ENCODE measurements at places on chromosomes 16 and 17. TPM values are rescaled to one million over a fixed set of nuclear protein-coding genes. Genes with fewer than 3 reads are reported as not detected.
A peak's percentile ranks its signal among the peaks of the same experiment; 100 is the strongest.

DNA sequence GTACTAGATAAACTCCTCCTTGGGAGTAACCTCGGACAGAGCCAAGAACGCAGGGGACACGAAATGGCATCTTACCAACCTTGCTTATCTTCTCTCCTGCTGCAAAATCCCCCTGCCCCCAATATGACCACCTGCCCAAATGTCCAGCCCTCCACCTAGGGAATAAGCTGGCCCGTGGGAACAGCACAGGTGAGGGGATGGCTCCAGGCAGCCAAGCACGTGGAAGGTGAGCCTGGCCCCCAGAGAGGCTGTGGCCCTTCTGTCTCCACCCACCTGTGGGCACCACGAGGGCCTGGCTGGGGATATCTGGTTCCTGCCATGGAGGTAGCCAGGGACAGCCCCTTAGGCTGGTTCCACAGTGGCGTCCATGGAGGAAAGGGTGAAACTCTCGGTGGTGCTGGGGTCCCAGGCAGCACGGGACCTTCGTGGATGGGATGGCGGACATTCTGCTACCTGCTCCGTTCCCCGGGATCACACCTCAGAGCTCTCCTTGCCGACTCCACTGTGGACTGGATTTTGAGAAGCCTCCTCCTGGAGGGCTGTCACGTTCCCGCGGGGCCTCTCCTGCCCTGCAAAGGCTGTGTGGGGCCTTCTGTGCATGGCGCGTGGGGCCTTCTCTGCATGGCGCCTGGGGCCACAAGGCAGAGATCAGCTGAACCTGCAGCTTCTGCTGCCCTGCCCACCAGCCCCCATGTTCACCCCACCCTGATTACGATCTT lies 388.5 kb upstream of the TNRC6C start:
- peaks cover 35% of the 10 kb centered on the region for H3K4me1 ChIP-seq
- DNase-seq, result no peak
- H3K36me3 ChIP-seq, result no peaks in the 10 kb centered on the region
- H3K4me3 ChIP-seq, result no peak overlapping the region
- no peaks in the 10 kb centered on the region for H3K27me3 ChIP-seq

DNA sequence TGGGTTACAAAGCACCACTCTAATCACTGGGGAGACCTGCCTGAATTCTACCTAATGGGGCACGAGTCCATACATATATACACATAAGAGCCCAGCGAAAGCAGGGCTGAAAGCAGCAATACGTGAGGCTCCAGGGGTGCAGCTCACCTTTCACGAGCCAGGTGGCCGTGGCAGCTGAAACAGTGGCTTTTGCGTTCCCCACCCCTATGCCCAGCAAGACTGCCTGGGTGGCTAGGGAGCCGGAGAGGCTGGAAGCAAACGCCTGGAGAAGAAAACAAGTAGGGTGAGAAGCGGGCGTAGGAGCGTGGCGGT lies 618 bp downstream of the RUSF1 start:
- peak overlapping the region; percentile 89 for H3K4me3 ChIP-seq
- peaks cover 20% of the 10 kb centered on the region for H3K4me1 ChIP-seq
- no peaks in the 10 kb centered on the region for H3K36me3 ChIP-seq
- H3K27me3 ChIP-seq, result peaks cover 4% of the 10 kb centered on the region
- no peak for DNase-seq

DNA sequence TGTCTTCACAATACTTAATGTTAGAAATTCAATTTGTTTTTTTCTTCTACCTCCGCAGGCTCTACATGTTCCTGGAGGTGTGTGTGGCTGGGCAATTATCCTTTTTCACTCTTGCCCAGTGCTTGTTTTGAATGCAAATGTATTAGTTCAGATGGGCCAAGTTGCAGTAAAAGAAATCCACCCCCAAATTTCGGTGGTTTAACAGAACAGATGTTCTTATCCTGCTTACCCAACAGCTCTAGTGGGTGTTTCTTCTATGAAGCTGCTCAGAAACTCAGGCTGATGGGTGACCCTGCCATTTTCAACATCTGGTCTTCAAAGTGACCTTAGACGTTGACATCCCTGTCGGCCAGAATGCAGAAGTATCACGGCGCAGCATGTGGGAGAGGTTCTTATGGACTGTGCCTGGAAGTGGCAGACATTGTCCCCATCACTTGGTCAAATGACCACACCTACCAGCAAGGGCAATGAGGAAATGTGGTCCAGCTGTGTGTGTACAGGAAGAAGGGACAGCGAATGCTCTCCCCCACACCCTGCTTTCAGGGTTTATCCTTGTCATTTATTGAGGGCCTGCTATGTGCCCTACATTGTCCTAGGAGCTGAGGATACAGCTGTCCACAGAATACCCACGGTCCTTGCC lies 157.3 kb downstream of the CDH13 start:
- H3K27ac ChIP-seq, result no peak overlapping the region
- DNase-seq, result no peak
- peaks cover 6% of the 10 kb centered on the region for H3K27me3 ChIP-seq
- H3K4me3 ChIP-seq, result no peak overlapping the region

- no peak overlapping the region for H3K4me3 ChIP-seq
- DNase-seq, result peak; percentile 22
- H3K27me3 ChIP-seq, result no peaks in the 10 kb centered on the region
- H3K27ac ChIP-seq, result no peak overlapping the region
These were observed 195.3 kb upstream of the RPL38 start for GRCh38 chr17:74008196-74008595.

GRCh38 chr17:4204190-4204589 lies 59.6 kb downstream of the ANKFY1 start:
- H3K4me3 ChIP-seq, result no peak overlapping the region
- DNase-seq, result no peak
- H3K4me1 ChIP-seq, result no peaks in the 10 kb centered on the region
- H3K27me3 ChIP-seq, result no peaks in the 10 kb centered on the region
- H3K36me3 ChIP-seq, result peaks cover 16% of the 10 kb centered on the region

DNA sequence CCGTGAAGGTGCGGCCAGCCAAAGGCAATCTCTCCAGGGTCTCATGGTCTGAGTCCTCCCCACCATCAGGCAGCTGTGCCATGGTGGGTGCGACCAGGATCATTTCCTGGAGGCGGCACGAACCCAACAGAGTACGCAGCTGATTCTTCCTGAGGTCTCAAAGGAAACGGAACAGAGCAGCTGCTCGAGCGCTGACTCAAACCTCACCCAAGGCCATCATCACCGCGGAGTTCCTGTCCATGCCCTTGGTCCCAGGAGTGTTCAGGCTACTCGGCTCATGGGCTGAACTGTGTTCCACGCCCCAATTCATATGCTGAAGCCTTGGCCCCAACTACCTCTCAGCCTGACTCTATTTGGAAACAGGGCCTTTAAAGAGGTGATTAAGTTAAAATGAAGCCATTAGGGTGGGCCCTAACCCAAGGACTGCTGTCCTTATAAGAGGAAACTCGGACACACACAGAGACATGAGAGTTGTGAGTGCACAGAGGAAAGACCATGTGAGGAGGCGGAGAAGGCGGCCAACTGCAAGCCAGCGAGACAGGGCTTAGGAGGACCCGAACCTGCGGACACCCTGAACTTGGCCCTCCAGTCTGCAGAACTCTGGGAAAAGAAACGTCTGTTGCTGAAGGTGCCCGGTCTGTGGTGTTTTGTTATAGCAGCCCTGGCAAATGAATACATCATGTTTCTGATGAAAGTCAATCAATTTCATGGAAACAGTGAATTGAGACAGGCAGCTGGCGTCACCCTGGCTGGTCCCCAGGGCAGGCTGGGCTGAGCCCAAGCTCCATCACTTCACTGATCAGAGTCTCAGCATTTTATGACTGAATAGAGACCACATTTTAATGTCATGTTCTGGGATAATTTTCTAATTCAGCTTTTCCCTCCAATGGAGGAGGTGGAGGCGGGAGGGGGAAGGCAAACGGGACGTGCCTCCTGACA lies 13.7 kb downstream of the MXRA7 start:
- no peaks in the 10 kb centered on the region for H3K36me3 ChIP-seq
- H3K27me3 ChIP-seq, result no peaks in the 10 kb centered on the region
- peaks cover 59% of the 10 kb centered on the region for H3K4me1 ChIP-seq
- DNase-seq, result no peak
- H3K27ac ChIP-seq, result peak overlapping the region; percentile 61

GRCh38 chr17:41490000-41490990 lies 585 bp upstream of the KRT36 start:
- no peaks in the 10 kb centered on the region for H3K36me3 ChIP-seq
- no peaks in the 10 kb centered on the region for H3K27me3 ChIP-seq
- DNase-seq, result no peak
- H3K4me1 ChIP-seq, result peaks cover 14% of the 10 kb centered on the region

DNA sequence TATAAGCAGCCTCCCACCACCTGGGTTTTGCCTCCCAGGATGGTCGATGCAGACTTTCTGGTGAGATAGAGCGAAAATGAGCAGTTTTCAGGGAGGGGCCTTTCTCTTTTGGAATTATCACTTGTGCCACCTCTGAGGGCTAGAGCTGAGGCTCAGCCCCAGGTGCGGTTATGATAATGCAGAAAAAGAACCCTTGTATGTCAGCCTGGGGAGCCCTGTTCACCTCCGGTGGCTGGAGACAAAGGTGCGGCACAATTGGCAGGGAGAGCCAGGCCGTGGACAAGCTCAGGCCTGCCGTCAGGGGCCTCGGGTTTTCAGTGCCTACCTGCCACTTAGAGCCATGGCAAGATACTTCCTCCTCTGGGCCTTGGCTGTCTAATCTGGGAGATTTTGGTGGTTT lies 4.4 kb downstream of the SCPEP1 start:
- no peak overlapping the region for H3K27ac ChIP-seq
- peaks cover 2% of the 10 kb centered on the region for H3K27me3 ChIP-seq
- H3K4me3 ChIP-seq, result no peak overlapping the region
- H3K4me1 ChIP-seq, result peaks cover 31% of the 10 kb centered on the region

ITGAD gene
- not detected for total RNA-seq

HBA1 gene
- total RNA-seq, result not detected

SLC43A2 gene
- 15.5 TPM for total RNA-seq

FGF11 gene
- total RNA-seq, result 6.0 TPM

TMEM132E gene
- 3.3 TPM for total RNA-seq

CSH1 gene
- total RNA-seq, result not detected
